Activated T-cell treated with anti-CD3 and anti-CD28 coated beads, Interleukin-2, amount 50 U/mL, for 24 hours (primary cell): ENCODE measurements at places on chromosomes 7 and 10.
A peak's percentile ranks its signal among the peaks of the same experiment; 100 is the strongest.

DNA sequence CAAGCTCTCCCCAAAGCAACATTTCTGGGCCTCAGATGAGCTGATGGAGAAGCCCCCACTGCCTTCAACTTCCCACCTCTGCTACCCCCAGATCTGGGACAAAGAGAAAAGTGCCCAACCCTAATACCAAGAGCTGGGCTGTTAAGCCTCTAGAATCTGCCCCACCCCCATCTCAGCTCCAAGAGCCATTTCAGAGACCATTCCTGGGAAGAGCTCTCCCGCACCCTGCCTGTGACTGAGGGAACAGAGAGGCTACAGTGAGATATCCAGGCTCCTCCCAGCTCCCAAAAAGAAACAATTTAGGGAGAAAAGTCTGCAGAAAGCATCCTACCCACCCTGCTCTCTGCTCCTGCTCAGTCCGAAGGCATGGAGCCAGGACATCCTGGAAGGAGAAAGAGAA is 2.5 kb upstream of the KCNH2 start:
- DNase-seq: no peak

DNA sequence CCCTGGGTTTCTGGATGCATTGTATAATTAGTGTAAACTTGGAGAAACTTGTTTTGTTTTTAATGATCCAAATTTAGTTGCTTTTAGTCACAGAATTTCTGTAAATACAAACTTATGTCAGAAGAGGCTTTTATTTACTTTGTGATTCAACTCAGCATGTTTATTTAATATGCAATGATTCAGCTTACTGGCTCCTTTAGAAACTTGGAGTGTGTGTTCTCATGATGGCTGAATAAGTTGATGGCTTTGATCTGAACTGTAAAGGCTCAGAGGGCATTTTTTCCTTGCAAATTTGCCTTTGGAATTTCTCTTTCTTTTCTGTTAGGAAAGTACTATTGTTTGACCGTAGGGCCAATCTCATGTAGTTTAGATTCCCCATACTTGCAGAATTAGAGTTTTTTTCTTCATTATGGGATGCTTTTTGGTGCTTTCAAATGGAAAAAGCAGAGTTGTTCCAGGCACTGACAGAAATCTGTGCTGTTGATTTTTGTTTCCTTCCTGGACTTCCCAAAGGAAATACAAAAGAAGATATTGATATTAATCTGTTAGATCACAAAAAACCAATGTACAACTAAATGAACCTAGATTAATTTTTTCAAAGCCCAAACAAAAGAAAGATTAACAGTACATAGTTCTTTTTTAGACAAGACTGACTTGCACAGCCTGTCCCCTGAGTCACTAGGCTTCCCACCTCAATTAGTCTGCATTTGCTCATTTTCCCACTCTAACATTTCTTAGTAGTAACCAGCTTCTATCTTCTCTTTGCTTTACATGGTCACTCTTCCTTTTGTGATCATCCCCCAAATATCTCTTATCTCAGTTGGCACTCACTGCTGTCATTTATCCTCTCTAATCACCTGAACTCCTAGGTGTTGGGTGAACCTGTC is 96.8 kb upstream of the AGR3 start:
- no peak for DNase-seq

GRCh38 chr7:100583132-100584053 is 2.5 kb downstream of the LRCH4 start:
- peak; percentile 76 for DNase-seq

GRCh38 chr10:115981081-115981480 is 291.9 kb downstream of the GFRA1 start:
- DNase-seq: no peak

GRCh38 chr7:105849122-105849855 is 27.1 kb downstream of the ATXN7L1 start:
- DNase-seq: peak; percentile 76

DNA sequence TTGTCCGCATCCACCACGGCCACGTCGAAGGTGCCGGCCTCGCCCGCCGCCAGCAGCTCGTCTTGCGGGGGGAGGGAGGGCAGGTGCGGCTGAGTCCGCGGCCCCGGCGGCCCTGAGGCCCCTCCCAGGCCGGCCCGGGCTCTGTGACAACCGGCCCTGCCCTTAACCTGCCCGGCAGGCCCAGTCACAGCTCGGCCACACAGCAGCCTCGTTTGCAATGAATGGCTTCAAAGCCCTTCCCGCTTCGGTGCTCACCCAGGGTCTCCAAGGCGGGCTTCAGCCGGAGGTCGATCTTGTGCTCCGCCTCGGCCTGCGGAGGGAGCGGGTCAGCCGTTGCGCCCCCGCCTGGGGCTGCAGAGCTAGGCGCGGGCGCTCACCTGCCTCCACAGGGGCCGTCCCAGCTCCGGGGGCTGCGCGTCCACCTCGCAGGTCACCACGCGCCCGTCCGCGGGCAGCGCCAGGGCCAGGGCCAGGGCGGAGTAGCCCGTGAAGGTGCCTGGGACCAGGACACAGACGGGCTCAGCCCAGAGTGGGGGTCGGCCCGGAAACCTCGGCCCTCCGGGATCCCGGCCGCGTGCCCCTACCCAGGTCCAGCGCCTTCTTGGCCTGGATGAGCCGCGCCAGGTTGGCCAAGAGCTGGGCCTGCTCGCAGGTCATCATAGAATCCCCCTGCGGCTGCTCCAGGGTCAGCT is 928 bp downstream of the COMTD1 start:
- DNase-seq: no peak

DNA sequence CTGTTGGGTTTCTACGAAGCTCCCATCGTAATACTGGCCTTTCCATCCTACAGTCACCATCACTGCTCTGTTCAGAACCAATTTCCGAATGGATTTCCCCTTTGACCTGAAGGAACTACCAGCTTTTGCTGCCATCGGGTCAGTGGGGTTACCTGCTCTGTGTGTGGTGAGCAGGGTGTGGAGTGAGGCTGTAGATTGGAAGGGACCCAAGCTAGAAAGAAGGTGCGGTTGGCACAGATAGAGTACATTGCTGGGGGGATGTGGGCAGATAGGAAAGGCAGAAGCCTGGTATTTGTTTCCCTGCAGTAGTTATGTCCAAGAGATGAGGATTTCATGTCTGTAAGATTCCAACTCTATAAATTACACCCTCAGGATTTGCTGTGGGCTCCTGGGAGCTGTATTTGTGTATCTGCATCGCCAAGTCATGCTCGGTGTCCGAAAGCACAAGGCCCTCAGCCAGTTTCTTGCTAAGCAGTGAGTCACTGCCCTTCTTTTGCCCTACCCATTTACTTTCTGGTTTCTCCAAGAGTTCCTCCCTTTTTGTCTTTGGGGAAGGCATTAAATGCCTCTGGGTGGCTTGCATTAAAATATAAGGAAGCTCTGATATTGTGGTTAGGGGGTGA is 15.4 kb downstream of the CLCN1 start:
- no peak for DNase-seq

DNA sequence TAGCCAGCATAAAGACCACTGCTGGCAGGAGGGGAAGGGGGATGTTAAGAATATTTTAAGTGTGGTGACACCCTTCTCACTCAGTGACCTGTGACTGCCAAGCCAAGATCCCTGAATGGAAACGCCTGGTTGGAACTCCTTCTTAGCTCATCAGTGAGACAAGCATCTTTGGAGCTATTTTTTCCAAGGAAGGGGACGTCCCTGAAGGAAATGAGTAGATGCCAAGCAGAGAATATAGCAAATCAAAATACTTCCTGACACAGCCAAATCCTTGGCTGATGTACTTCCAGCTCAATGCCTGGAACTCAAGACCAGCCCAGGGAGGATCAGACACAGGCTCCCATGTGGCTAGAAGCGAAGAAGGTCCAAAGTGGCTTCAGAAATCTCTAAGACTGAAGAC is 82.2 kb downstream of the SORBS1 start:
- no peak for DNase-seq

DNA sequence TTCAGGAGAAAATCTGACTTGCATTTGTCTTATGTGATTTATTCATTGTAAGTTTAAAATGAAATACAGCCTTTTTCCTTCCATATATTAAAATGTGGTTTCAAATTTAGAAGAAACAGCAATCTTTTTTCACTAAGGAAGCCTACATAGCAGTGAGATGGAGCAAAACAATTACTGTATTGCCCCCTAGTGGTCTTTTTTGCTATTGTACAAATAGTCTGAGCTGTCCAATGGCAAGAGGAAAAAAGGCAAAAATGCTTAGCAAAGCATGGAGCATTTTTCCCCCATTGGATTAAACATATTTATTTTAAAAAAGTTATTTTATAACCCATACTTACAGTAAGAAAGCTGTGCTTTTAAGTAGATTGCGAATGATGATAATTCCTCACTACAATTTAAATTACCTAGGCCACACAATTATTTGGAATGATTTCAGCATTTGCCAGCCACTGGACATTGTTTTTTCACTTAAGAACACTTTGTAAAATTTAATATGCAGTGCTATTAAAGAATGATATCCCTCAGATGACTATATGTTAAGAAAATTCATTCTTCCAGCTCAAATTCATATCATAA is 119.5 kb downstream of the CPED1 start:
- DNase-seq: no peak

DNA sequence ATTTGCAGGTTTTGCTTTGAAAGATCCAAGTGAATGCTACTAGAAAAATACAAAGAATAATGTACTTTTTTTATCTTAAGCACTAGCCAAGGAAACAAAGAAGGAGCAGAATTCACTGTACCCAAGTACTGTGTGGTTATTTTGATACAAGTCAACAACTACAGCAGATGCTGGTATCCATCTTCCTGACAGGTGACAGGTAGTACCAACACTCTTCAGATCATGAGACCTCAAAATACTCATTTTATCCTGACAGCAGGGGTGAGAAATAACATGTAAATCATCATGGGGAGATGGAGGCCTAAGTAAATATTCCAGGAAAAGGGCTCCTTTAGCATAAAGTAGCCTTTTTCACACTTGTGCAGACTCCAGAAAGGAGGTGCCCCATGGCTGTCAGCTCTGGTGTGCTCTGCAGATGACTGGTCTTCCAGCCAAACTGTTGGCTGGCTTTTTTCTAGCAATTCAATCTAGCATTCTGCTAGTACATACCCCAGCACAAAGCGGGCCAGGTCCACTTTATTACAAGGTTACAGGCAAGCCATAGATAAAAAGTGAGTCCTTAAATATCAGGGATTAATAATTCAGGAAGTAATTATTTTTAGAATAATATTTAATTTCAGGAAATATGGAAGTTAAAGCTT is 90.4 kb downstream of the PDE1C start:
- no peak for DNase-seq

- DNase-seq: no peak
Observed at GRCh38 chr10:128885573-128886555, 581.2 kb upstream of the MGMT start.

- no peak for DNase-seq
Observed at GRCh38 chr10:91622601-91623000, 10.3 kb downstream of the PPP1R3C start.

DNA sequence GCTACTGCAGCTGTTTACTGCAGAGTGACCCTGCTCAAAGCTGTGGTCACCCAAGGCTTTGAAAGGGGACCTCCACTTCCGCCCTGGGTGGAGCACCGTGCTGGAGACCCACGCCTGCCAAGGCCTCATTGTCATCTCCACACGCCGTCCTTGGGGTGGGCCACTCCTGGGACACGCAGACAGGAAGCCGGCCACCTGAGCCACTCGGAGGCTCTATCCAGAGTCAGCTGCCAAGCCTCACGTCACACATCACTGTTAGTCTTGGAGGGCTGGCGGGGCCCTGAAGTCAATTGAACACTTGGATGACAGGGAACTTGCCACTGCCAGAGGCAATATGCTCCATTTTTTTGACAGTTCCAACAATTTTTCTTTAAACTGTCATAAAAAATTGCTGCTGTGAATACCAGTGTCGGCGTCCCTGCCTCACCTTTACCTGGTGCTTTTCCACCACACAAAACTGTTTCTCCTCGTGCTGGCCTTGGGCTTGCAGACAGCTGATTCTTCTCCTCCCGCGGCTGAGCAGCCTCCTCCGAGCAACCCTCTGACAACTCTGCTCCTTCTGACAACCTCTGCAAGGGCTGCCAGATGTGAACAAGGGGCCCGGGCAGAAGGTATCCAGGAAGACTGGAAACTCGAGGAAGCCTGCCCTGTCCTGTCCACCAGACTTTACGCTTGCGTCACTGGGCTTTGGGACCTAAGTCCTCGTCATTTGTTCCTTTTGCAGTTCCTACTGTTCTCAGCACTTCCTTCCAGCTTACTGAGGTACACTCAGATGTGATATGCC is 81.9 kb downstream of the EGFR start:
- no peak for DNase-seq

- DNase-seq: no peak
Observed at GRCh38 chr10:85849315-85849714, 517.3 kb downstream of the GRID1 start.

DNA sequence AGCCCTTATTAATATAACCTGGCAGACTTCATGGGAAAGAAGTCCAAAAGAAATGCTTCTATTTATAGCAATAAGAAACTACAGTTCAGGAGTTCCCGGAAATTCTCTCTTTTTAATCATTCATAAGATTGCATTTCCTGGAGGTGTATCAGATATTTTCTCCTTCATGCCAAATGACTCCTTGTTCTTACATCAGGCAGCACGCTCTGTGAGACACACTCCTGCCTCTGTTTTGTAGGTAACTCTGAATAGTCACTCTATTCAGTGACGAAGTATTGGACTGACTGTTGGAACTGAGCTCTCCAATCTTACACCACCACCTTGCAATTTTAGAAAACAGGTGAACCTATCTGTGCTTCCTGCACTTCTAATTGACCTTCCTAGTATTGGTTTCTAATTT is 78.7 kb upstream of the MSRB2 start:
- no peak for DNase-seq

DNA sequence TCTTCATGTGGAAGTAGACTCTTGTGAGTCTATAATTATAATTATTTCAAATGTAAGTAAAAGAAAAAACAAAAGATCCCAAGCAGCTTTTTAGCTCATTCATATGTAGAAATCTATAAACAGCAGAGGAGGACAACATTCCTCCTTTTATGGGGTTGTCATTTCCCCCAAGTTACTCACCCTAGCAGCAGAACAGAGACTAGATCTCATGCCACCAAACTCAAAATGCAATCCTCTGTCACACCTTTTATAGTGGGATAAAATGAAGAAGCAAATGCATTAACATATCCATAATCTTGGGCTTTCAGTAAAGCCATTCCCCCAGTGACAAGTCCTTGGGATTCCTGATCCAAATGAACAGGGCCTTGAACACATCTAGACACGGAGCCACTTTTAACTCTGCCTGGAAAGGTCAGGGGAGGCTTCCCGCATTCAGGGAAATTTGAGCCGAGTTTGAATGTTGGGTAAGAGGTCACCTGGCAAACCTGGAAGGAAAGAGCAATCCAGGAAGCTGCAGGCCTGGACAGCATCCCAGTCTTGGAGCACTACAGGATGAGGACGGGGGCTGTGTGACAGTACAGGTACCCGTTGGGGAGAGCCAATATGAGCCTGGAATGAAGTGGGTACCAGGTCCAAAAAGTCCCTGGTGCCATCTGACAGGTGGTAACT is 76.4 kb downstream of the DOCK4 start:
- DNase-seq: no peak

- DNase-seq: no peak
Observed at GRCh38 chr10:123021517-123021916, 12.7 kb downstream of the ACADSB start.

- DNase-seq: no peak
Observed at GRCh38 chr10:121459279-121459621, 139.0 kb downstream of the FGFR2 start.

GRCh38 chr10:36381748-36382147 is 739.7 kb upstream of the FZD8 start:
- DNase-seq: no peak

GRCh38 chr10:18351421-18351820 is 211.2 kb downstream of the CACNB2 start:
- no peak for DNase-seq
